ENCODE measurements at places on chromosomes 1 and 21.

GRCh38 chr1:92707292-92707691 lies 77.6 kb downstream of the EVI5 start:
- no peak for DNase-seq

- peak; percentile 27 for DNase-seq
These were observed 243.0 kb downstream of the PDE4B start for GRCh38 chr1:66035616-66036245.

- DNase-seq: peak; percentile 96
These were observed 284.1 kb upstream of the BEND5 start for GRCh38 chr1:49060766-49061165.

DNA sequence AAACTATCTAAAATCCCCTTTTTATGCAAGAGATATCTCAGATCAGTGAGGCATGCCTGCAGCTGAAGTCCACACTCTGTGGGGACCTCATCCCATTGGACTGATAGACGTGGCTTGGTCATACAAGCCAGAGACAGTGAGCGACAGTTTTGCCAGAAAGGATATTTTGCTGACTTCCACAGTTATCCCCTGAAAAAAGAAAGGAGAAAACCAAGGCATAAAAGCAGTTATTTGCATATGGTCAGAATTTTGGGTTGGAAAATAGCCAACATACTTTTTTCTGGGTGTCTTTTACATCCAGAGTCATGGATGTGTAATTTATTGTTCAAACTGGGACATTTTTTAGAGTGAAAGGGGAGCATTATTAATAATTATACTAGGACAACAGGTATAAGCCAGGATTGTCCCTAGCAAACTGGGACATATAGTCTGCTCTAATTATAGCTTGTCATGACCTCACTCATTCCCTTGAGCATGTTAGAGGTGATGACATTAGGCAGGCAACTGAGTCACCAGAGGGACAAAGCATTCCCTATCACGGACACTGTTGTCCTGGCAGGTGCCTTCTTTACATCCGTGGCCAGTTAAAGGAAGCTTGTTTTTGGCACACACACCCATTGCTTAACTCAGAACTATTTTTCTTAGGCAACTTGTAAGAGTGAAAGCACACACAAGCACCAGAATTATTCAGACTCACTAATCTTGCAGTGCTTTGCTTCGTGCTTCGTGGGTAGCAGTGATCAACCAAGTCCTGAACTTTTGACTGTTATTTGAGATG lies 65.5 kb downstream of the PRRX1 start:
- DNase-seq: peak; percentile 47

GRCh38 chr1:9838946-9839345 lies 15.2 kb upstream of the CLSTN1 start:
- DNase-seq: no peak

GRCh38 chr1:189779034-189779433 lies 698.6 kb downstream of the BRINP3 start:
- DNase-seq: no peak

- peak; percentile 70 for DNase-seq
These were observed 27.1 kb upstream of the ZC3H11B start for GRCh38 chr1:219639876-219640577.

- no peak for DNase-seq
These were observed 88.5 kb downstream of the UCK2 start for GRCh38 chr1:165915932-165916348.

- DNase-seq: no peak
These were observed 18.4 kb downstream of the RWDD3 start for GRCh38 chr1:95252422-95252821.

DNA sequence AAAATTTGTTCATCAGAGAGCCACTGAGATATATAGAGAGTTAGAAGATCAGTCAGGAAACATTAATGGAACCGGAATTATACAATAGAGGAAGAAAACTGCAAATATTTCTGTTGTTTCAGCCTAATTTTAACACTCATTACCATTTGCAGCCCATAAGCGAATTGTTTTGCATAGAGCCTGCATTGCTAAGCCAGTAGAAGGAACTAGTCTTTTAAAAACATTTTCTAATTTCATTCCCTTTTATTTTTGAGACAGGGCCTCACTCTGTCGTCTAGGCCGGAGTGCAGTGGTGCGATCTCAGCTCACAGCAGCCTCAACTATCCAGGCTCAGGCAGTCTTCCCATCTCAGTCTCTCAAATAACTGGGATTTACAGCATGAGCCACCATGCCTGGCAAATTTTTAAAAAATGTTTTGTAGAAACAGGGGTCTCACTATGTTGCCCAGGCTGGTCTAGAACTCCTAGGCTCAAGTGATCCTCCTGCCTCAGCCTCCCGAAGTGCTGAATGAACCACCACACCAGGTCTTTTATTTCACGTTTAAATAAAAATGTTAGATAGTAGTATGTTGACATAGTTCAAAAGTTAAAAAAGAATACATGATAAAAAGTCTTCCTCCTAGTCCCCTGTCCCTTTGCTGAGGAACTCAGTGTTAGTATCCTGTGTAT lies 25.3 kb downstream of the MPZL1 start:
- DNase-seq: no peak

GRCh38 chr1:14724678-14725077 lies 126.2 kb downstream of the KAZN start:
- peak; percentile 52 for DNase-seq

DNA sequence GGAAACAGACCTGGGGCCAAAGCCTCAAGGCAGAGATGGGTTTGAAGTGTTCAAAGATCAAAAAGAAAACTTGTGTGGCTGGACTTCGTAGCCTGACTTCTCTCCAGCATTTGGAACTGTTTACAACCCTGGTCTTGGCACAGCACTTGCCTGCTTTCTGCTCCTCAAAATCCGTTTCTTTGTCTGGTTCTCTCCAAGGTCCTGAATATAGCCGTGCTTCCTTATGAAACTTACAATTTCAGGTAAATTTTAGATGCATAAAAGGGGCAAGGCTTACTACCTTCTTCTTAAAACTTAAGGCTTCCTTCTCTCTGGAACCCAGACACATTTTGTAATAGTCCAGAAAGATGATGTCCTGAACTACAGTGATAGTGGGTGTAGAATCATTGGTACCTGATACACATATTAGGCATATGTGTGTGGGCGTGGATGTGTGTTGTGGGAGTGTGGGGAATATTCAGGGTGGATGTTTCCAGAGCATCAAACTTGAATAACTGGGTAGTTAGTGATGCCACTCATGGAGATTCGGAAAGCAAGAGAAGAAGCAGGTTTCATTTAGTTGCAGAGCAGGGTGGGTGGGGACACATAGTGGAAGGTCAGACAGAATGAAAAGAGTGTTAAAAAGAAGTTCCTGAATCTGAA lies 26.4 kb upstream of the FAM78B start:
- DNase-seq: no peak

DNA sequence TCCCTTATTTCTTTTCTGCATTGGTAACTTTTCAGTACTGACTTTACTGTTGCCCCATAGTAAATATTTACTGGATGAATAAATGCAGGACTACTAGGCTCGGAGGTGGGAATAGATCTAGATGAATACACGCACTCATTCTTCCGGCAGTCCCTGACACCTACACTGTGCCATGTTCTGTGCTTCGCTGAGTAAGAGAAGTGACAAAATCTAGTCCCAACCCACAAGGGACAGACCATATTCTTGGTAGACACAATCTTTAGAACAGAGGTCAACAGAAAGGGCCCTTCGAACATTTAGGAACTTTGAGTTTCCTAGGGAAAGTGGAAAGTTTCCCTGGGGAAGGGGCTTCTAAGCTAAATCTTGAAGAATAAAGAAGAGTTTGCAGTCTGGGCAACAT lies 3.3 kb upstream of the CD52 start:
- DNase-seq: no peak

GRCh38 chr1:236403905-236404696 lies 10.0 kb downstream of the EDARADD start:
- no peak for DNase-seq

- peak; percentile 97 for DNase-seq
These were observed 41.8 kb downstream of the ZNF281 start for GRCh38 chr1:200367841-200368534.

GRCh38 chr1:85333186-85333585 lies 56.8 kb upstream of the BCL10 start:
- DNase-seq: no peak

GRCh38 chr1:104706631-104707147 lies 957.0 kb downstream of the AMY1C start:
- no peak for DNase-seq
